PC-3 (cell line): ENCODE measurements at places on chromosomes 12 and 14. TPM values are rescaled to one million over a fixed set of nuclear protein-coding genes. Genes with fewer than 3 reads are reported as not detected.
A peak's percentile ranks its signal among the peaks of the same experiment; 100 is the strongest.

The ZFHX2 gene
- 0.55 and 1.4 TPM in 2 replicates for total RNA-seq

The AQP6 gene
- not detected in 2 replicates for total RNA-seq

The ADCY6 gene
- total RNA-seq: 19.0 and 24.4 TPM in 2 replicates

DNA sequence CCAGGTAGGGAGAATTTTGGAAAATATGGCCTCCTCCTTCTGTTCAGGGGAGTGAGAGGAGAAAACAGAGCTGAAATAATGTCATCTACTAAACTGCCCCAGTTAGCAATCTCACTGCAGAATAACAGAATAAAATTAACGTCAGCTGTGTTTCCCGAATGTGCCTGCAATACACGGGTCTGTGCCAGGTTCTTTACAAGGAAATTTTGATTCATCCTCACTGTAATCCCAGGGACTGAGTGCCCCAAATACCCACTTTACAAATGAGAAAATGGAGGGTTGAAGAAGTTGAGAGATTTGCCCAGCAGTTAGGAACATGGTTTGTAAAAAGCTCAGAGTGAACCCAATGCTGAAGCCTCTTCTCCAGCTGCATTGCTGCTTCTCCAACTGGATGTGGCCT lies 21.3 kb upstream of the SERPINA6 start:
- DNase-seq: no peak

DNA sequence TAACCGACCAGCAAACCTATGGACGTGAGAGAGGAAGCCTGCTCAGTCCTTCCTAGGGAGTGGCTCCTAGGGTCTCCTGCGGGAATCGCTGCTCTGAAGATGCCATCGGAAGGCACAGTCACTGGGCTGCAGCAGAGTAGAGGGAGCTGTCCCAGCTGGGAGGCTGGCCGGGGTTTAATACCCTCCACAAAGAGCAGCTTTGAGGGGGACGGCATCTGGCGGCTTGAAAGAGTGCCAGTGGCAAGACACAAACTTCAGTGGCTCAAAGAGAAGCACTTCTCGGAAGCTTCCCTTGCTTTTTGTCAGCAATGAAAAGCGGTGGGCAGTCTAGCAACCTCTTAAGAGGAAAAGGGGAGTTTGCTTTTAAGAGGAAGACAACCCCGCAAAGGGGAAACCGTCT lies 114.6 kb downstream of the TMEM132C start:
- DNase-seq: no peak

DNA sequence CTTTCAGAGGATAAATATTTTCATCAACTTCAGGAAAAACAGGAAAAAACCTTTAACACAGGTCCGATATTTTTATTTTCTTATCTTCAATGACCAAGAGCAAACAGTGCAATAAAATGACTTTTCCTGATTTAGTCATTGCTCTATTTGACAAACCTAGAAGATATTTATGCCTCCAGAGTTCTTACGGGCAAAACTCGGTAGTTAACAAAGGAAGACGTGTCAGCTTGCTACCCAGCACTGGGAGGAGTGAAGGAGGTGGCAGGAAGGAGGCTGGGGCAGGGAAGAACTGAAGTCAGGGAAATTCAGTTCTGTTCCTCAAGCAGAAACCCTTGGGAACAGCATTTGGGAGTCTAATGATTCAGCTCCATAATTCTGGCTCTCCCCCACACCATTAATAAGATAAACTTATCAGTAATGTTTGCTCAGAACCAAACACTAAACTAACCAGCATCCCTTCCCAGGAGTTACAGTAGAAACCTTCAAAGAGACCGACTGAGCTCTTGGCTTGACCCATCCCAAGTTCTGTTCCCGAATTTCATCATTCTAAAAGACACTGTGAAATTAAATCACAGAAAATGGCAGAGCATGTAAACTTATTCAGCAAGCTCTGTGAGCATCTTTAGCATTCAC lies 163.3 kb downstream of the APAF1 start:
- DNase-seq: peak; percentile 49
